Mesenchymal stem cell (in vitro differentiated cells and primary cell): ENCODE measurements at places on chromosomes 16 and 17.

GRCh38 chr16:68640972-68641371, 4.1 kb upstream of the CDH3 start:
- no peak overlapping the region for H3K27ac ChIP-seq
- peaks cover 24% of the 10 kb centered on the region for H3K4me1 ChIP-seq
- H3K36me3 ChIP-seq = no peaks in the 10 kb centered on the region
- H3K27me3 ChIP-seq = peaks cover 36% of the 10 kb centered on the region
- peak; percentile 14 for DNase-seq

DNA sequence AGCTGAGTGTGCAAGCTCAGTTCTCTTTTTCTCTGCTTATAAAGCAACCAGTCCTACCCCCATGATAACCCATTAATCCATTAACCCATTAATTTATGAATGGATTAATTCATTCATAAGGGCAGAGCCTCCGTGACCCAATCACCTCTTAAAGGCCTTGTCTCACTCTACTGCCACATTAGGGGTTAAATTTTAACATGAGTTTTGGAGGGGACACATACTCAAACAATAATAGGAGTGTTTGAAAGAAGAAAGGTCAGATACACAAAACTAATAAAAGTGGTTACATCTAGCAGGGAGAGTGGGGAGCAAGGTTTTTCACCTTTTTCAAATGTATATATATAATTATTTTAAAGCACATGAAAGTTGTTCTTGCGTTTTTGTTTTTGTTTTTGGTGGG, 6.8 kb downstream of the VMP1 start:
- no peak overlapping the region for H3K27ac ChIP-seq
- H3K4me3 ChIP-seq = no peak overlapping the region
- no peaks in the 10 kb centered on the region for H3K4me1 ChIP-seq
- no peaks in the 10 kb centered on the region for H3K36me3 ChIP-seq

- no peaks in the 10 kb centered on the region for H3K4me1 ChIP-seq
- peaks cover 29% of the 10 kb centered on the region for H3K27me3 ChIP-seq
- H3K36me3 ChIP-seq = no peaks in the 10 kb centered on the region
- H3K4me3 ChIP-seq = no peak overlapping the region
- H3K27ac ChIP-seq = no peak overlapping the region
- DNase-seq = no peak
Observed at GRCh38 chr17:61627125-61627524, 36.1 kb upstream of the NACA2 start.

DNA sequence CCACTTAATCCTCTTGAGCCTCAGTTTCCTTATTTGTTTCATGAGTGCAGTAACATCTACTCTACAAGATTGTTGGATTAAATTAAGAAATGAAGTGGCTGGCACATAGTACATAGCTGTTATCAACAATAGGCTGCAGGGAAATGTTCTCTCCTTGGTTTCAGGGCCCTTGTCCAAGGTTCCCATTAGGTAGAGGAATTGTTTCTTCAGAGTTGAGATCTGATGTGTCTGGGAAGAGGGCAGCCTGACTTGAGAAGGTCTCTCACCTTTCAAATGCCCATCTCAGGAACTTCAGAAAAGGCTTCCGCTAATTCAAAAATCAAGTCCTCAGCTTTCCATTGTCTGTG, 87.6 kb downstream of the RAB11FIP4 start:
- H3K4me3 ChIP-seq = no peak overlapping the region
- H3K4me1 ChIP-seq = peaks cover 1% of the 10 kb centered on the region
- peaks cover 84% of the 10 kb centered on the region for H3K27me3 ChIP-seq
- no peaks in the 10 kb centered on the region for H3K36me3 ChIP-seq

DNA sequence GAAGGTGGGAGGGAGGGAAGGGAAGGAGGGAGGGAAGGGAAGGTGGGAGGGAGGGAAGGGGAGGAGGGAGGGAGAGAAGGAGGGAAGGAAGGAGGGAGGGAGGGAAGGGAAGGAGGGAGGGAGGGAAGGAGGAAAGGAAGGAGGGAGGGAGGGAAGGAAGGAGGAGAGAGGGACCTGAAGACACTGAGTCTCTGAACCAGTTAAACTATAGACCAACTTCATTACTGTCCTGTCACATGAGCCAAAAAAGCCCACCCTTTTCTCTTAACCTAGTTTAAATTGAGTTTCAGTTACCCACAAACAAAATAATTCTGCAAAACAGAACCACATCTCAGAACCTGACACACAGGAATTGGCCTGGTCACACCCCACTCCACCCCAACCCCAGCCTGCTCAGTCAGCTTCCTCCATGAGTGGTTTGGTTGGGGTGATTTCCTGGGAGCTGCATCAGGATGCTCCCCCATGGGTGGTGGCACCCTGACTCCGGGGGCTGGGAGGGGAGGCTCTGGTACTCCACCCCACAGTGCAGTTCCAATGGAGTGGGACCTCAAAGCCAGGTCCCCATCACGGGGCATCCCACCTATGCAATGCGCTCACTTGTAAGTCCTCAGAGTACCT, 4.7 kb upstream of the PRR29 start:
- H3K4me1 ChIP-seq = peaks cover 12% of the 10 kb centered on the region
- H3K4me3 ChIP-seq = no peak overlapping the region
- no peak for DNase-seq
- H3K27ac ChIP-seq = no peak overlapping the region
- H3K36me3 ChIP-seq = no peaks in the 10 kb centered on the region

GRCh38 chr17:77373299-77374169, 232.8 kb downstream of the SEC14L1 start:
- DNase-seq = peak; percentile 73
- peaks cover 63% of the 10 kb centered on the region for H3K4me1 ChIP-seq
- H3K4me3 ChIP-seq = peak overlapping the region; percentile 82
- no peaks in the 10 kb centered on the region for H3K27me3 ChIP-seq

DNA sequence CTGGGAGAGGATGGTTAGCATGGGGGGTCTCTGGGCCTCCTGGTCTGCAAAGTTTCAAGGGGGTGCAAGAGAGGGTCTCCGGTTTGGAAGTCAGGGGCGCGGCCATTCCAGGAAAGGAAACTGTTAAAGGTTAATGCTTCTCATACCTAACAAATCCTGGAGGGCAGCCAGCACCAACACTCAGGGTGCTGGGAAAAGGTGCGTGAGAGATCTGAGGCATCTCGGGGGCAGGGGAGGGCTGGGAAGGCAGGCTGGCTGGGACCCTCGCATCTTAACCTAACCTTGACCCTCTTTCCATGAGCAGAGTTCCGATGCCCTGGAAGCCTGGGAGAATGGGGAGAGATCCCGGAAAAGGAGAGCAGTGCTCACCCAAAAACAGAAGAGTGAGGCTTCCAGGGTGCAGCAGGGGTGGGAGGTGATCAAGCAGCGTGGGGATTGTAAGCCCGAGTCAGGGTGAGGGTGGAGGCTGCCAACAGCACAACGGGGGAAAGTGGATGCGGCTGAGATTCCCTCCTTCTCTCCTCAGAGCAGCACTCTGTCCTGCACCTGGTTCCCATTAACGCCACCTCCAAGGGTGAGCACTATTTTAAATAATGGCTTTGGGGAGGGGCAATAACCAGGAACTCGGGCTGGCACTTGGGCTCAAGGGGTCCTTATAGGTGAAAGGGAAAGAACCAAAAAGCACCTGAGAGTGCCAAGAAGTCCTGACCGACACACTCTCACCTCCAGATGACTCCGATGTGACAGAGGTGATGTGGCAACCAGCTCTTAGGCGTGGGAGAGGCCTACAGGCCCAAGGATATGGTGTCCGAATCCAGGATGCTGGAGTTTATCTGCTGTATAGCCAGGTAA, 996 bp downstream of the TNFSF13 start:
- peaks cover 14% of the 10 kb centered on the region for H3K36me3 ChIP-seq
- peaks cover 25% of the 10 kb centered on the region for H3K4me1 ChIP-seq
- no peaks in the 10 kb centered on the region for H3K27me3 ChIP-seq
- H3K4me3 ChIP-seq = no peak overlapping the region
- no peak for DNase-seq
- no peak overlapping the region for H3K27ac ChIP-seq

- H3K27ac ChIP-seq = no peak overlapping the region
- no peak for DNase-seq
- no peaks in the 10 kb centered on the region for H3K27me3 ChIP-seq
- peaks cover 7% of the 10 kb centered on the region for H3K36me3 ChIP-seq
Observed at GRCh38 chr17:59387351-59388068, 56.1 kb downstream of the YPEL2 start.

DNA sequence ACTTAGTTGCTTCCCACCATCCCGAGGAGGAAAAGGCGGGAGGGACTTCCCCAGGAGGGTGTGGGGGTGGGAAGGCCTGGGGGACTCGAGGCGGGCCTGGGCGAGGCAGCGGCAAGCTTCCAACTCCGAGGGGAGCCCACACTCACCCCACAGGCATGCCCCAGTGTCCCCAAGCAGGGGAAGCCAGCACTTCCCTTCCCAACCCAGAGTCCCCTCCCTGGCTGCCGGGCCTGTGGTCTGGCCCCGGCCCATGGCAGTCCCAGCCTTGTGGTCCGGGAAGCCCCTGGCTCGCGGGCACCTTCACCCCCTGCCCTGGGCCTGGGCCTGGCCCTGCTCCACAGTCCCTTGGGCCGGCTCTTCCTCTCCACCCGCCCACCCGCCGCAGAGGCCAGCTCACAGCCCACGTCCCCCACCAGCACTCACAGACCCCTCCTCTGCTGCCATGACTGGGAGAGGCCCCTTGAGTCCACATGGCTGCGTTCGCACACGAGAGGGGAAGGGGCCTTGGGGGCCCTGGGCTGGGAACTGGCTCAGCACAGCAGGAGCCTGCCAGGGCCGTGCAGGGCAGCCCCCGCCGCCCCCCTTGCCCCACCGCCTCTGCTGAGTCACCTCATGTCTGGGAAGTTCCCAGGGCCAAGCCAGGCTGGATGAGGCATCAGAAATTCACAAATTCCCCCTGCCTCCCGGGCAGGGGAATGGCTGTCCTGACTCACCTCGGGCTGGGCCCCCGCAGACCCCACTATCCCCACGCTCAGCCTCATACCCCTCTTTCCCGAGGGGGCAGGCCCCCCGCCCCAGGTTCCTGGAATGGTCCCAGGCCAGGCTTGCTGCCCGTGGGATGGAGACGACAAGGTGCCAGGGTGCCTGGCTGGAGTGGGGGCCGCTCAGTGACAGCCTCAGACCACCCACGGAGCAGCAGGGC, 27.8 kb downstream of the BAHCC1 start:
- peak; percentile 98 for DNase-seq
- H3K4me3 ChIP-seq = peak overlapping the region; percentile 53
- H3K4me1 ChIP-seq = peaks cover 71% of the 10 kb centered on the region
- H3K27me3 ChIP-seq = no peaks in the 10 kb centered on the region
- H3K27ac ChIP-seq = peak overlapping the region; percentile 88
- H3K36me3 ChIP-seq = peaks cover 24% of the 10 kb centered on the region

GRCh38 chr17:40061609-40062038, 1.1 kb upstream of the THRA start:
- no peak for DNase-seq
- peaks cover 29% of the 10 kb centered on the region for H3K4me1 ChIP-seq
- H3K36me3 ChIP-seq = no peaks in the 10 kb centered on the region
- H3K4me3 ChIP-seq = no peak overlapping the region
- H3K27me3 ChIP-seq = no peaks in the 10 kb centered on the region
